ENCODE measurements at places on chromosomes 3 and 15. TPM values are rescaled to one million over a fixed set of nuclear protein-coding genes. Genes with fewer than 3 reads are reported as not detected.

The ALDH1A3 gene
- 52.1 TPM for total RNA-seq

The ACTC1 gene
- total RNA-seq, result not detected

- DNase-seq, result no peak
Observed at GRCh38 chr3:100968932-100969906, 24.0 kb downstream of the ABI3BP start.

GRCh38 chr3:65908588-65908987 is 130.1 kb downstream of the MAGI1 start:
- no peak for DNase-seq

GRCh38 chr3:185678027-185678426 is 91.9 kb downstream of the SENP2 start:
- no peak for DNase-seq

DNA sequence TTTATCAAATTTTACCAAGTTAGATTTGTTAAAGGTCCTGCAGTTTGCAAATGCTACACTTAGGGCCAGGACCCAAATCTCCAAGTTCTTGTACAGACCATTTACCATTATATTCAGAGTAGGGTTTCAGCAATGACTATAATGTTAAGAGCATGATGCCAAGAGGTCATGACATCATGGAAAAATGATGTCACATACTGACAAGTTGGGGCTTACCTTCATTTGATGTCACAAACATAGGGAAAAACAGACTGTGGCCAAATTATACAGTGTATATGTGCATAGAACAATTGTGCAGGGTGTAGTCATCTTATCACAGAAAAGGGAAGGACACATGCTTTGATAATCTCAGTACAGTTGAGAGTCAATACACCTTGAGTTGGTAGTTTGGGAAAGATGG is 10.1 kb upstream of the THRB start:
- DNase-seq, result no peak

GRCh38 chr3:155252535-155252934 is 40.9 kb downstream of the STRIT1 start:
- no peak for DNase-seq

- peak; percentile 26 for DNase-seq
Observed at GRCh38 chr3:150183678-150184425, 213.2 kb upstream of the PFN2 start.

- no peak for DNase-seq
Observed at GRCh38 chr3:129398803-129399144, 29.7 kb downstream of the EFCAB12 start.

The EPHB3 gene
- total RNA-seq, result not detected

GRCh38 chr15:78103406-78104118 is 11.2 kb downstream of the SH2D7 start:
- no peak for DNase-seq

- no peak for DNase-seq
Observed at GRCh38 chr3:79380581-79380980, 387.2 kb downstream of the ROBO1 start.

The STRA6 gene
- total RNA-seq, result not detected

The CLDN1 gene
- 0.14 TPM for total RNA-seq

- DNase-seq, result no peak
Observed at GRCh38 chr15:70617911-70618287, 145.5 kb downstream of the UACA start.

The ABHD17C gene
- 8.7 TPM for total RNA-seq

DNA sequence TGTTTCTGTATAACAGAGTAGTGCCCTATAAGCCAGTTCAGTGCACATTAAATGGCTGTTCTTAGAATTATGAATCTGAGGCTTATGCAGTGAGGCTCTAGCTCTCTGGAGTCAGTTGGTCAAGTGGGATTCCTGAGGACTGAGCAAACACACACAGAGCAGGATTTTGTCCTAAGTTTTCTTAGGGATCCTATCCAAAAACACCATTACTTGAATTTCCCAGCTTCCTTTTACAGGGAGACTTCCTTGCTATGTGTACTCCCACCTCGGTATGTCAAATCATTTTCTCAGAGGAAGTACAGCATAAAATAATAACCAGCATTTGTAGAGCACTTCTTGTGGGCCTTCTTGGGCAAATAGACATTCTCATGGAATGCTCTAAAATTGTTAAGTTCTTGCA is 63.1 kb upstream of the GOLGA6B start:
- no peak for DNase-seq

The ADGRG7 gene
- total RNA-seq, result not detected

- DNase-seq, result no peak
Observed at GRCh38 chr3:8599146-8599545, 45.5 kb downstream of the SSUH2 start.

DNA sequence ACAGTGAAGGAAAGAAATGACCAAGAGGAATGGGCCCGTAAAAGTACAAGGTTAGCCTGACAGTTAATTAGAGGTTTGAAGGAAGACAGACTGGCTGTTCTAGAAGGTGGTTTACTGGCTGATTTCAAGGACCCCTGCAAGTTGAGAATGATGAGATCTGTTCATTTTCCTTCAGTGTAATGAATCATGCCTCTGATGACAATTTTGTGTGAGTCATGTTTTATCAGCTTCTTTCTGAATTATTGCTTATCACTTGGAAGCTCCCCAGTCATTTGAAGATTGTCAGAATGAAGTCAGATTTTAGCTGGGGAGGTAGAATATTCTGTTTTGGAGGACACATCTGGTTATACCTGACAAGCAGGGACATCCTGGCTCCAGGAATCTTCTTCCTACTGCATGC is 50.6 kb downstream of the DRD3 start:
- DNase-seq, result no peak

GRCh38 chr3:159482241-159482993 is 506.2 kb upstream of the IL12A start:
- DNase-seq, result no peak

DNA sequence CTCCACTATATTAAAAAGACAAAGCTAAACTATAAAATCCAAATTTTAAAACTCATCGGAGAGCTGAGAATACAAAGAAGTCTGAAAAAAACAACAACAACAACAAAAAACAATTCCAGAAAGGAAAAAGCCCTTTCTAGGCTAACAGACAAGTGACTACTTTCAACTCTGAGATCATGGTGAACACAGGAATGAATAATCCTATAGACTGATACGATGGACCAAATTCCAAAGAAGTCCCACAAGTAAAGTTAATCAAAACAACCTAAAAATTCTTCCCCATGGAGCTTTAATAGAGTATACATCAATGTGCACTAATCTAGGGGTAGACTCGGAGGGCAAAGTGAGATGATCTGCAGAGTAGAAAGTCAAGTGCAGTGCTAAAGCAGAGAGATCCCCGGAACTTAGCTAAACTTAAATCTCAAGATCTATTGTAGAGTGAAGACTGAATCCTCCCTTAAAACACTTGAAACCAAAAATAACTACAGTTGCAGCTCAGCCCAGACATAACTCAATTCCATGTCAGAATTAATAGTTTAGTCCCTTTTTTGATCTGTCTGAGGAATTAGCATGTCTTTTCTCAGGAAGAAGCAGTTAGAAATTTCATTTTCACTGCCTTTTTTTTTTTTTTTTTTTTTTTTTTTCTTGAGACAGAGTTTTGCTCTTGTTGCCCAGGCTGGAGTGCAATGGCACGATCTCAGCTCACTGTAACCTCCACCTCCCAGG is 43.5 kb downstream of the MYO9A start:
- DNase-seq, result no peak

GRCh38 chr15:66622591-66623022 is 56.8 kb upstream of the LCTL start:
- no peak for DNase-seq

The SLCO2A1 gene
- 0.79 TPM for total RNA-seq

GRCh38 chr15:56524915-56525314 is 60.0 kb upstream of the MNS1 start:
- DNase-seq, result no peak

The ERC2 gene
- 0.53 TPM for total RNA-seq

- no peak for DNase-seq
Observed at GRCh38 chr15:72342385-72342784, 22.4 kb upstream of the CELF6 start.

GRCh38 chr3:158925828-158926494 is 124.1 kb downstream of the MFSD1 start:
- no peak for DNase-seq

The SIAH2 gene
- total RNA-seq, result 20.5 TPM

GRCh38 chr15:31148297-31149087 is 47.0 kb upstream of the TRPM1 start:
- no peak for DNase-seq

DNA sequence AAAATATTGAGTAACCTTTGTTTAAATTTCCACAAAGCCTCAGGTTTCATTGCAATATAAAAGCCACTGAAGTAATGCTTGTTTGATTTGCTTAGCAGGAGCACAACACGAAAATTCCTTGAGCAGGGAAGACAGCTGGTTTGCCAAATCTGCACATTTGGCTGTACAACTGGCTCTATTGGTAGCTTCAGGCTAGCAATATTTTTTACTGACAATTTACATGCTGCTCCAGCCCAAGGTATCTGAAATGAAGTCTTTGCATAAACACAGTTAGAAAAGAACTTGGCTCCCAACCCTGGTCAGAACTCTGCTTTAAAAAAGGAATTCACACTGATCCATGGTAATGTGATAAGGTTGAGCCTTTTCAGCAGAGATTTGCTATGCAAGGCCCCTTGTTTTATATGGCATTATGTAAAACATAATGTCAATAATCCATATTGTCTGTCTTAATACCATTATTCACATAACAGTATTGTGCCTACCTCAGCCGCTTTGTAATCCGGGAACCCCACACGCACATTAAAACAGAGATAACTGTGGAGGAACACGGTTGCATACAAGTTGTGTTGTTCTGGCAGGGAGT is 55.7 kb upstream of the CHL1 start:
- no peak for DNase-seq

DNA sequence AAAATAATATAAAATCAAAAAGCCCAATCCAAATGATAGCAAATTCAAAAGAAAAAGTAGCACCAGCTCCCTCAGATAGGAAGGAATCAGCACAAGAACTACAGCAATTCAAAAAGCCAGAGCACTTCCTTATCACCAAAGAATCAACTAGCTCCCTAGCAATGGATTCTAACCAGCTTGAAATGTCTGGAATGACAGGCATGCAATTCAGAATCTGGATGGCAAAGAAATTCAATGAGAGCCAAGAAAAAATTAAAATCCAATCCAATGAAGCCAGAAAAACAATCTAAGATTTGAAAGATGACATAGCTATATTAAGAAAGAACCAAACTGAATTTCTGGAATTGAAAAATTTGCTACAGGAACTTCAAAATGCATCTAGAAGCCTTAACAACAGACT is 1334.4 kb upstream of the ALCAM start:
- DNase-seq, result no peak

DNA sequence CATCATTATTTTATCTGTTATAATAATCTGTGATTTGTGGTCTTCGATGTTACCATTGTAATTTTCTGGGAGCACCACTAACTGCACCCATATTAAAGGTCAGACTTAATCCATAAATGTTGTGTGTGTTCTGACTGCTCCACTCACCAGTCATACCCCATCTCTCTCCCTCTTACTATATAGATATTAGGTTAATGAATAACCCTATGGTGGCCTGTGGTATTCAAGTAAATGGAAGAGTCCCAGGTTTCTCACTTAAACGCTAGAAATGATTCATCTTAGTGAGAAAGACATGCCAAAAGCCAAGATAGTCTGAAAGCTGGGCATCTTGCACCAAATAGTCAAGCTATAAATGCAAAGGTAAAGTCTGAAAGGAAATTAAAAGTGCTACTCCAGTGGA is 1358.5 kb downstream of the ROBO2 start:
- DNase-seq, result no peak

DNA sequence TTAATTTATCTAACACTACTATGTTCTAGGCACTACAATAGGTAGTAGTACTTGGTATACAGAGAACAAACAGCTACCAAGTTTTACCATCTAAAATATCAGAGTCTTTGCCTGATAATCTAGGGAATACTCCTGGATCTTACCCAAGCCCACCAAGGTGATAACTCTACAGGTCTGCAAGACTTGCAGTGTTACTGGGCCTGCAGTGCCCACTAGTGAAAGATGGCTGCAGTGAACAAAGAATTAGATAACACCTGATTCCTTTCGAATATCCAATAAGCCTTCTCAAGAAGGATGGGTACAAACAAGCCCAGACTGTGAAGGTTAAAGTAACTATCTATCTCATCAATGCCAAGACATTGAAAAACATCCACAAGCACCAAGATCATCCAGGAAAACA is 317.0 kb upstream of the DCBLD2 start:
- no peak for DNase-seq

DNA sequence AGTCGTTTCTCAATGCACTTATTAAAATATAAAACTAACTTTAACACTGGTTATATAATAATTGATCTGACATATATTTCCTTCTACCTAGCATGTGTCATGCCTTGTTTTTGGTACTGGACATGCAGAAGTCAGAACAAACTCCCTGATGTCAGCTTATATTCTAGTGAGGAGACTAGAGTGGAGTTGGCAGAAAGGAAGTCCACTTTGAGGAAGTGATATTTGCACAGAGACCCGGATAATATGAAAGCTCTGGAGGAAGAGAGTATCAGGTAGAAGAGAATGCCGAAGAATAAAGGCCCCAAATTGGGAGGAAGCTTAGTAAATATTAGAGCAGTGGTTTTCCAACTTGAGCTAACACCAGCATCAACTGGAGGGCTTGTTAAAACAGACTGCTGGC is 24.6 kb upstream of the ZNF280D start:
- no peak for DNase-seq

DNA sequence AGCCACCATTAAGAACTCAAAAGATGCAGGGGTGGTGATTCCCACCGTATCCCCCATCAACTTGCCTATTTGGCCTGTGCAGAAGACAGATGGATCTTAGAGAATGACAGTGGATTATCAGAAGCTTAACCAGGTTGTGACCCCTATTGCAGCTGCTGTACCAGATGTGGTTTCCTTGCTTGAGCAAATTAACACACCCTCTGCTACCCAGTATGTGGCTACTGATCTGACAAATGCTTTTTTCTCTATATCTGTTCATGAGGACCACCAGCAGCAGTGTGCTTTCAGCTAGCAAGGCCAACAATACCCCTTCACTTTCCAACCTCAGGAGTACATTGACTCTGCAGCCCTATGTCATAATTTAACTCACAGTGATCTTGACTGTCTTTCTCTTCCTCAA is 8.6 kb upstream of the MCF2L2 start:
- no peak for DNase-seq

GRCh38 chr15:39180030-39180429 is 400.8 kb upstream of the THBS1 start:
- no peak for DNase-seq

The RLBP1 gene
- total RNA-seq, result not detected

The BOC gene
- total RNA-seq, result 0.35 TPM

The FOXL2 gene
- 0.07 TPM for total RNA-seq

The CKMT1A gene
- total RNA-seq, result not detected

The GOLGA8J gene
- total RNA-seq, result not detected

GRCh38 chr15:91947683-91948608 is 94.4 kb downstream of the SLCO3A1 start:
- no peak for DNase-seq

All from pulmonary artery endothelial cell (primary cell).